Endothelial cell of umbilical vein (primary cell): ENCODE measurements at places on chromosomes 11 and 22. TPM values are rescaled to one million over a fixed set of nuclear protein-coding genes. Genes with fewer than 3 reads are reported as not detected.

The OR10V1 gene
- total RNA-seq, result not detected in 2 replicates

DNA sequence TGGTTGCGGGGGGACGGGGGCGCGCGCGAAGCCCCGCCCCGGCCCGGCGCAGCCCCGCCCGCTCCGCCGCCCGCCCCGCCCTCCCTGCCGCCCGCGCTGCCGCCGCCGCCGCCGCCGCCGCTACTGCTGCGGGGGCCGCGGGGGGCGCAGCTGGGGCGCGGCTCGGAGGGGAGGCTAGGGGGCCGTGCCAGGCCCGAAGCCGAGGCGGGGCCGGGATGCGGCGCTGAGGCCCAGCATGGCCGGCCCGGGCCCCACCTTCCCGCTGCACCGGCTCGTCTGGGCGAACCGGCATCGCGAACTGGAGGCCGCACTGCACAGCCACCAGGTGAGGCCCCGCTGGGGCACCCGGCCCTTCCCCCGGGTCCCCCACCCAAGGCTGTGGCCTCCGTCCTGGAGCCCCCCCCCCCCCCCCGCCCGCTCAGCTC is at the start of gene ANKRD13D:
TSS of gene ANKRD13D (plus strand) at position 78 of the 425 bp plus-strand sequence. CDS start at position 236, 158 bp downstream.
- DNase-seq, result no peak

The SCUBE1 gene
- not detected in 2 replicates for total RNA-seq

The CD3D gene
- not detected in 2 replicates for total RNA-seq

DNA sequence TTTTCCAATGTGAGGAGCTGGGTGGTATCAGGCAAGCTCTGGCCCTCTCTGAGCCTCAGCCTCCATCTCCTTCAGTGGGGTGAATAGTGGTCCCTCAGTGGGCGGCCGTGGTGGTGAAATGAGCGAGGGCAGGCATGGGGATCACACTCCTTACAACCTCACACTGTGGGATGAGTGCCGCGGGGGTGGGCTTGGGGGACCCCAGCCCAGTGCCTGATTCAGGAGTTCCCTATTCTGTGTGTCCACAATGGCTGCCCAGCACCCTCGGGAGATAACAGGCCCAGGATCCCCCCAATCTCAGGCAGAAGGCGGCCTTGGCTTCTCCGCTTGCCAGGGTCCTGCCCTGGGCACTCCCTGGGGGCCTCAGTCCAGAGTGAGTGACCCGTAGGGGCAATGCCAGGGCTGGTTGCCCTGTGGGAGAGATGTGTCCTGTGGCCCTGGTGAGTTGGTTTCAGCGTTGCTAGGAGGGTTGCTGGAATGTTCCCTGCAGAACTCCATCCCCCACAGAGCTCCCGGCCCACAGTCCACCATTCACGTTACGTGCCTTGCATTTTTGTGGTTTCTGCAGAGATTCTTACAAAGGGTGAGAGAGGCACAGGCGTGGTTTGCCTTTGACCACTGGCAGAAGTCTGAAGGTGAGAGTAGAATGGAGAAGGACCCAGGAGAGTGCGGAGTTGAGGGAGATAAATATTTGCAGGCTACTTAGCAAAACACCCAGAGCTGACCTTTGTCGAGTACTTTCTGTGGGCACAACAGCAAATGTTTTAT is 2.9 kb downstream of the ALDH3B1 start:
- no peak for DNase-seq

- no peak for DNase-seq
These were observed 30.6 kb upstream of the HSD17B12 start for GRCh38 chr11:43649921-43650320.

- peak; percentile 24 for DNase-seq
These were observed 82.1 kb downstream of the USP47 start for GRCh38 chr11:11923828-11924227.

DNA sequence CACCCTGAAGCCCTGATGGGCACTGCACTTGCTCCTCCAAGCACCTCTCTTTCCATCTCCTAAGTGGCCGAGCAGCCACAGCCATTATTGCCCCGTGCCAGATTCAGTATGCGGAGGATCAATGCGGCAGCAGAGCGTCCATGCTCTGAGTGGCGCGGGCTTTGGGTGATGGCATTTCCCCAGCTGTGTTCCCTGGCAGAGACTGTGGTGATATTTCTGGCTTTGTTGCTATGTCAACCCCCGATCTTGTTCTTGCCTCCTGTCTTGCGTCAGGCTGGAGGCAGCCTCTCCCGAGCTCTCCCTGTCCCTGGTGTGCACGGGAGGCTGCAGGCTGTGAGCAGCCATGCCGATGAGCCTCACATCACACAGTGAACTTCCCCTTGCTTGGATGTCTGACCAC is 1018.6 kb downstream of the TBC1D22A start:
- DNase-seq, result no peak

- no peak for DNase-seq
These were observed 264.1 kb upstream of the PLET1 start for GRCh38 chr11:112524798-112525197.

DNA sequence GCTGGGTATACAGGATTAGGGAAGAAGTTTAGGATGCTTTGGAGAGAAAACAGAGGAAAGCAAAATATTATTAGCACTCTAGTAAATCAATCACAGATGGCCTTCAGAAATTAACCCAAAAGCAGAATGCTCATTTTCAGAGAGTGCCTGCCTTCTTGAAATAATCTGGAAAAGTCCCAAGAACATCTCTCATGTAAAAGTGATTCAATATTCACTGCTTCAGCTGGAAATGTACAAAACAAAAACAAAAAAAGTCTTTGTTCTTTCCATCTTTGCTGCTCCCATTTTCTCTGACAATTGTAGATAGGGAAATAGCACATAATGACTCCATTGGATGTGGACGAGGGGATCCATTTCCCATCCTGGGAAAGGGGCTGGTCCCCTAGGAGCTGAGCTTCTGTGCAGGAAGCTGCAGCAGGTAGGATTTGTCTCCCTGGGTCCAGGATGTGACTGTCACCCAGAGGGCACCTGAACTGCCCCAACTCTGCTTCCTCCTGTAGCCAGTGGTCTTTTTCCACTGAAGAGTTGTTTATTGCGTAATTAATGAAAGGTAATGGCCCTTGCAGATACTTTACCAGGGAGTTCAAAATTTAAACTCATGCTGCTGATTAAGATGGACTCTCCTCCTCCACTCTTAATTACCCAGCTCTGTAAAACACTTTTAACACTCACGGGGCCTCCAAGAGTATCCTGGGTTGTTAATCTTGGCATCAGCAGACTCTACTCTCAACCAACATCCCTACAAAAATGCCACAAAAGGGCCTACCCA is 57.9 kb downstream of the SC5D start:
- DNase-seq, result no peak

The OR52E5 gene
- not detected in 2 replicates for total RNA-seq

The MMP27 gene
- not detected in 2 replicates for total RNA-seq

The CALCA gene
- total RNA-seq, result not detected in 2 replicates

- DNase-seq, result peak; percentile 50
These were observed 33.8 kb upstream of the DKK3 start for GRCh38 chr11:12042215-12042676.

The KRTAP5-7 gene
- not detected in 2 replicates for total RNA-seq

DNA sequence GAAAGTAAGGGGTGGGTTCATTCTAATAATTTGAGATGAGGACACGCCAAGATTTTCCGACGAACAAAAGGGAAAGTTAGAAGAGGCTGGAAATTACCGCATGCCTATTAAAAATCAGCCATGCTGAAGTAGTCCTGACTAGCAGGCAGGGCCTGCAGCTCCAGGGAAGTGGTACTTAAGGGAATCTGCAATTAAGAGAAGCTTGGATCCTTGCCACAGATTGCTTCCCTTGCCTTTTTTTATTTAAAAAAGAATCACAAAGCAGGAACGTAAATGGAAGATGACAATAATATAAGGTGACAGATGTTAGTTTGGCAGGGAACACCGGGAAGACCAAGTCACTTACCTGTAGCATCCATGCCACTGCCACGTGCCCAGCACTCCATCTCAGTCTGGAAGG is 359.3 kb downstream of the CADM1 start:
- DNase-seq, result no peak

- peak; percentile 63 for DNase-seq
These were observed 6.0 kb downstream of the PKNOX2 start for GRCh38 chr11:125170510-125171031.
